ENCODE measurements at places on chromosomes 12 and 14. TPM values are rescaled to one million over a fixed set of nuclear protein-coding genes. Genes with fewer than 3 reads are reported as not detected.

- H3K4me3 ChIP-seq = no peak overlapping the region
- H3K4me1 ChIP-seq = no peaks in the 10 kb centered on the region
- no peaks in the 10 kb centered on the region for H3K36me3 ChIP-seq
- no peak for DNase-seq
- no peak overlapping the region for H3K27ac ChIP-seq
Measured at GRCh38 chr12:56377310-56377988, 14.8 kb upstream of the APOF start.

Gene CPM
- total RNA-seq = 41.8 TPM

GRCh38 chr14:100020629-100021028 is 44.6 kb upstream of the EVL start:
- H3K4me3 ChIP-seq = no peak overlapping the region
- DNase-seq = no peak
- H3K4me1 ChIP-seq = peaks cover 28% of the 10 kb centered on the region
- no peaks in the 10 kb centered on the region for H3K27me3 ChIP-seq

- peaks cover 13% of the 10 kb centered on the region for H3K4me1 ChIP-seq
- no peaks in the 10 kb centered on the region for H3K36me3 ChIP-seq
- DNase-seq = no peak
- H3K27me3 ChIP-seq = no peaks in the 10 kb centered on the region
- H3K27ac ChIP-seq = no peak overlapping the region
Measured at GRCh38 chr14:52020161-52020714, 30.9 kb downstream of the RTRAF start.

Gene FLVCR2
- total RNA-seq = 4.4 TPM

DNA sequence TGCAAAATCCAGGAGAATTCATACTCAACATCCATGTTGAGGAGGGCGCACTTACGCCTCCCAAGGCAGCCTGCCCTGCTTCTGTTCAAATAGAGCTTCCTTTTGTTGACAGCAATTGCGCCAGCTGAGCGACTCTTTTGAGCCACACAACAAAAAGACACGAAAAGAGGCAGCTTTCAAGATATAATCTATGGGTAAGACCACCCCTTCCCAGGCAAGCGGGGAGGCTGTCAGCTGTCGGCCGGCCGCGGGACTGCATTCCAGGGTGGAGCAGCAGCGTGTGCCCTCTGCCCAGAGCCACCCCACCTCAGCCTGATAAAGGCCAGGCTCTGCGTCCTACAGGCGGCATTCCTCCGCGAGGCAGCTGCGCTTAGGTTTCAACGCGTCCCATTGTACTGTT is 15.8 kb upstream of the STAB2 start:
- no peaks in the 10 kb centered on the region for H3K27me3 ChIP-seq
- H3K36me3 ChIP-seq = no peaks in the 10 kb centered on the region
- no peak overlapping the region for H3K4me3 ChIP-seq

- no peaks in the 10 kb centered on the region for H3K36me3 ChIP-seq
- no peak overlapping the region for H3K27ac ChIP-seq
- peaks cover 6% of the 10 kb centered on the region for H3K4me1 ChIP-seq
- H3K4me3 ChIP-seq = peak overlapping the region; percentile 6
- H3K27me3 ChIP-seq = no peaks in the 10 kb centered on the region
Measured at GRCh38 chr14:103103461-103104388, 9.2 kb downstream of the EXOC3L4 start.

Gene BDKRB1
- total RNA-seq = not detected

Gene FAM181A
- total RNA-seq = 0.37 TPM

DNA sequence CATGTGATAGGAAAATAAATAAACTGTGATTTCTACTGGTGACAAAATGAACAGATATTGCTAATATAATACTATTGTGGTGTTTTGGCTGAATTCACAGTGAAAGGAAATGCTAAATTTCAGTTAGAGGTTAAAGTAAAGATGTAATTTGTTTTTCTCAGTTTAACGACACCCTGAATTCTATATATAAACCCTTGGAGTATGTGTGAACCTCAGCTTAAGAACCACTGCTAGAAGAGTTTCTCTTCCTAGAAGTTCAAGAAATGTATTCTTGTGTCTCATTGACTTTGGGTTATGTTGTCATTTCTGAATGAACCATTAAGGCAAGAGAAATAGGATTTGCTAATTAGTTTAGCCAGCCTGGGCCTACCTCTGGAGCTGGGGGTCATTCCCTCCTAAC is 8.2 kb downstream of the FBXO34 start:
- no peaks in the 10 kb centered on the region for H3K36me3 ChIP-seq
- no peaks in the 10 kb centered on the region for H3K27me3 ChIP-seq
- no peak overlapping the region for H3K4me3 ChIP-seq
- H3K4me1 ChIP-seq = peaks cover 3% of the 10 kb centered on the region
- no peak overlapping the region for H3K27ac ChIP-seq

DNA sequence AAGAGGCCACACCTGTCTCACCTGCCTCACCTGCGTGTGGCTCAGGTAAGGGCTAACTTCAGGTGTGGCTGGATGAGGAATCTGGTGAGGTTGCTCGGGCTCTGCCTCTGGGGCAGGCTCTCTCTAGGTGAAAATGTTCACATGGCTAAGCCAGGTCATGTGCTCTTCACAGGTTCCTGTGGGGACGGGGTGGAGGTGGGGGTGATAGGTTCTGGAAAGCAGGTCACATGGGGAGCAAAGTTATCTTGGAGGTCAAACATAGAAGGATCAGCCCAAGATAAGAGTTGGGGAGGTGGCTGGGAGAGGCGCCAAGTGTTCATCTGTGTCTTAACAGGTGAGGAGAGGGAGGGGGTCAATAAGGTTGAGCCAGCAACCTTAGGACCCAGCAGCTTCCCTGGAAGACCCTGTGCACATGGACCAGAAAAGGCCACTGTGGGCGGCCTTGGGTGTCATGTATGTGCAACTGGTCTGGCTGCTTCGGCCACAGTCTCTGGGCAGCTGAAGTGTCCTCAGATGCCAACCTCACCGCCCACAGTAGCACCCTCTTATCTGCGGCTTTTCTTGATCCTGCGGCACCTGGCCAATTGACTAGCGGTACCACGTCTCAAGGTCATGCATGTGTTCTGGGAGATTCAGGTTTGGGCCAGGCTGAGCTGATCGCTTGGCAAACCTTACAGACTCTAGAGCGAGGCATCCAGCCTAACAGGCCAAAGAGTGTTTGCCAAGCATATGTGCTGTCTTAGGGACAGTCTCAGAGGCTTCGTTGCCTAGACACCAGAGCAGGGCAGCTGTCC is 60.5 kb downstream of the CACNA1C start:
- H3K27ac ChIP-seq = no peak overlapping the region
- no peak overlapping the region for H3K4me3 ChIP-seq
- no peaks in the 10 kb centered on the region for H3K4me1 ChIP-seq
- no peaks in the 10 kb centered on the region for H3K27me3 ChIP-seq

GRCh38 chr14:106547735-106548434 is 1021.5 kb downstream of the TMEM121 start:
- DNase-seq = no peak
- no peak overlapping the region for H3K4me3 ChIP-seq
- H3K4me1 ChIP-seq = no peaks in the 10 kb centered on the region
- H3K36me3 ChIP-seq = no peaks in the 10 kb centered on the region
- H3K27ac ChIP-seq = no peak overlapping the region

DNA sequence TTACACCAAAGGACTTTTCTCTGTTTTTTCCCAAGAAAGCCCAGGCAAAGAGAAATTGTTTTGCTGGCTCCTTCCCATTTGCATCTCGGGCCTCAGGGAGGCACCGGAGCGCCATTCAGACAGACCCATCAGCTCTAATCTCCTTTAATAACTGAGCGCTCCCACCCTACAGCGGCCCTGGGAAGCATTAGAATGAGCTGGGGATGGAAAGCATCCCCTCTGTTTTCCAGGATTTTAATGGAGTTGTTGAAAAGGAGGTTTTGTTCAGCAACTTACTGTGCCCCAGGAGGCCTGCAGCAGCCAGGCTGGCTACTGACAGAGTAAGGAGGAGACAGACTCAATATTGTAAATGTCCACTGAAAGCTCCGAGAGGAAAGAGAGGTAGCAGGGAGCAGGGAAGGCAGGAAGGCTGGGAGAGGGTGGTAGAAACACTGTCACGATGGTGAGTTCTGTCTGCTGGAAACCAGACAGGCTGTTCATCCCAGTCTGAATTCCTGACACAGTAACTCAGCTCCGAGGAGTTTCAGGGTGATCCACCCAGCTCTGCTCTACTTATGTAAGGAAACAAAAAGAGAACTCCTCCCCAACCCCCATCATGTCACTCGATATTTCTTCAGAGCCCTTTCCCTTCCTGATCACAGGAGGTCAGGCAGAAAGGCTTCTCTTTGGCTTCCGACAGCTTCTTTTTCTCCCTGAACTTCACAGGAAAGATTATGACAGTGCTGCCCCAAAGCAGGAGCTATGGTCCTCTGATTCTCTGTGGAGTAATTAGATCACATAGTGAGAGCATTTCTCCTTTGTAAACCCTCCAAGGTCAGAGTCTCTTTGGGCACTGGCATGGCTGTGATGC is 62.5 kb upstream of the TMEM132D start:
- H3K4me3 ChIP-seq = no peak overlapping the region
- DNase-seq = no peak
- no peaks in the 10 kb centered on the region for H3K36me3 ChIP-seq
- H3K27me3 ChIP-seq = no peaks in the 10 kb centered on the region
- no peak overlapping the region for H3K27ac ChIP-seq

All from ovary (tissue), 10 donors.